ENCODE measurements at places on chromosomes 7 and 10.
A peak's percentile ranks its signal among the peaks of the same experiment; 100 is the strongest.

- DNase-seq, result no peak
Measured at GRCh38 chr10:124027031-124027611, 66.3 kb downstream of the CHST15 start.

GRCh38 chr7:27763983-27764508 is 24.1 kb downstream of the TAX1BP1 start:
- DNase-seq, result no peak

DNA sequence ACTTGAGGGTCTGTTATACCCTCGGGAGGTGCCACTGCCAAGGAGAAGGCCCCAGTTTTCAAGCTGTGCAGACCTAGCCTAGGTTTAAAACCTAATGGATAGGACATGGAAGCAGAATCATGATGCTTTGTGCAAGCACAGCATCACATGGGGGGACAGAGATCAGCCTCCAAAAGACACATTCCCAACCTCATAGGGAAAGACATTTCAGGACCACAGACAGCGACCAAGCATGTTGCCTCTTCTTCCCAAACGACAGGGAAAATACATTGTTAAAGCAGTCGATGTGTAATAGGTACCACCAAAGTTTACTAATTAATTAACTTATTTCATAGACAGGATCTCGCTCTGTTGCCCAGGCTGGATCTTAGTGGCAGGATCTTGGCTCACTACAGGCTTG is 573.9 kb downstream of the TCERG1L start:
- DNase-seq, result no peak

DNA sequence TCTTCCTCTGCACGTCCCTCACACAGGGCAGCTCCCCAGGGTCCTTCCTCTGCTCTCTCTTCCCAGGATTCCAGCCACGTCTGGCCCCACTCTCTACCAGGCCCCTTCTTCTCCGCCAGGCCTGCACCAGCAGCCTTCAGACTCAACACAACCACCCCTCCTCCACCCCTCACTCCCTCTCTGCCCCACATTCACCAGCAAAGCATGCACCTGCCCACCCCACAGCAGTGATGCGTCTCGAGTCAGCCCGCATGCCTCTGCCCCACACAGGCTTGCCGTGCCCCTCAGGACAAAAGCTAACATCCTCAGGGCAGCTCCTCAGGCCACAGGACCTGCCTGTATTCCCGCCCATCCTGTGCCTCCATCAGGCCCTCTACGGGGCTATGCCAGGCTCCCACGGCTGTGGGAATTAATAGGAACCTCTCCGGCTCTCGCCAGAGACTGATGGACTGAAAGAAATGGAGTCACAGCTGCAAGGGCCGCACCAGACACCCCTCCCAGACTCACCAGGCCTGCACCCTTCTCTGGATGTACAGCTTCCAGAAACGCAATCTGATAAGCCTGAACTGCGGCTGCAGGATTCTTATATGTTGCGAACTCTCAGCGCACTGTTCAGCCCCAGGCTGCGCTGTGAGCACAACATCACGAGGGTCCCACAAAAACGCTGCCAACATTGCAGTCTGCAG is 100.1 kb downstream of the CYTH3 start:
- DNase-seq, result no peak

GRCh38 chr10:24718031-24718855 is 5.4 kb downstream of the ARHGAP21 start:
- DNase-seq, result peak; percentile 12

GRCh38 chr10:21831986-21832820 is 171.3 kb downstream of the DNAJC1 start:
- DNase-seq, result no peak

DNA sequence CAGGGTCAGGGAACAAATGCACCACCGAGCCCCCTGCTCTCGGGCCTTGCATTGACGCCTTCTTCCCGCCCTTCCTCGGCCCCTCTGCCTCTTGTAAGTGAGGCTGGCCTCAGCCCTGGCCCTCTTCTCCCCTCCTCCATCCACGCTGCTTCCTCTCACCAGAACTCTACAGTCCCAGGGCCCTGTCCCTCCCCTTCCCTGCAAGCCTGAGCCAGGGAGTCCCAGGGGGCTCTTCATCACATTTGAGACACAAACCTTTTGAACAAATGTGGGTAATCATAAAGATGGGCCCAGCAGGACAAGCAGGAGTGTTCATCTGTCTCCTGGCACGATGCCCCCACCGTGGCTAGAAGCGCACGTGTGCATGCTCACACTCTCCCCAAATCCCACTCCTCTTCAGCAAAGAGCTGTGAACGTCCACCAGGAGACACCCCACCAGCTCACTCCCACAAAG is 57.7 kb downstream of the SLIT1 start:
- DNase-seq, result no peak

GRCh38 chr7:104993217-104993862 is 20.7 kb upstream of the KMT2E start:
- DNase-seq, result no peak

- DNase-seq, result no peak
Measured at GRCh38 chr10:3538291-3538655, 246.7 kb downstream of the KLF6 start.

GRCh38 chr7:17166824-17167379 is 131.6 kb upstream of the AHR start:
- no peak for DNase-seq

DNA sequence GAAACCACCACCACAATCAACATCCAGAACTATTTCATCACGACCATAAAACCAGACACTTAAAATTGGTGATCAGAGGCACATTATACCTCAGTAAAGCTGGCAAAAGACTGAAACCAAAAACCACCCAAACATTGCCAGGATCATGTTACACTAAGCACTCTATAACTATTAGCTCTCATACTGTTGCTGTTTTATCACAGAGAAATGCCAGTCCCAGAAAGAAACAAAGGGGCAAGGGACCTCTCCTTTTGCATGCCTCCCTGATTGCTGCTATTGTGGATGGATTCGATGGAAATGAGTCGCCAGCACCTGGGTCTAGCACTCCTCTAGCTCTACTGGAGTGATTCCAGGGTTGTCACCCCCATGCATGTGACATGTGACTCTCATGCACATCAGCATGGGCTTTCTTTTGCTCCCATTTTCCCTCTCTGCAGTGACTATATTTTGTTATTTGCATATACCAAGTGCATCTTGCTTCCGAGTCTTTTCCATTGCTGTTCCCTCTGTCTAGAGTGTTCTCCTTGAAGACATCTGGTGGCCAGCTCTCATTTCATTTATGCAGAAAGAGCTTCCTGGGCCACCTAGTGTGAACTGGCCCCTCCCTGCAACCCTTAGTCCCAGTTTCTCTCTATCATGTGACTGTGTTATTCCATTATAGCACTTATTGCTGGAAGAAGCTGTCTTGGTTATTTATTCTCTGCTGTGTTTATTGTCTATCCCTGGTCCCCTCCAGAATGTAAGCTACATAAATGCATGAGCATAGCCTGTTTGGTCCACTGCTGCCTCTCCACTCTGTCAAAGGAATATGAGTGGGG is 300.6 kb downstream of the PLXNA4 start:
- no peak for DNase-seq

DNA sequence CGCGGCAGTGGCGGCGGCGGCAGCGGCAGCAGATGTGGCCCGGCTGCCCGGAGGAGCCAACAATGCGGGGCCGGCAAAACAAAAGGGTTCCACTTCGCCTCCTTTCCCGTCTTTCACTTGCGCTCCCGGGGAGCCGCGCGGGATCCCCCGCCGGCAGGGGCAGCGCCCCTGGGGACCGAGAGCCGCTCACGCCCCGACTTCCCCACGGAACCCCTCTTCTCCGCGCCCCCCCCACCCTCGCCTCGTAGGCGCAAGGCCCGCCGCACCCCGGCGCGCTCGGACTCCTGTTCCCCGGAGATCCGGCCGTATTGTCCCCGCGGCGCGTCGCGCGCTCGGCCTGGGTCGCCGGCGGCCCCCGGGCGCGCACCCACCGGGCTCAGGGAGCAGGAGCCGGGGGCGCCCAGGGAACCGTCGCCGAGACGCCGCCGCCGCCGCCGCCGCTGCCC is 854 bp downstream of the CTBP2 start:
- DNase-seq, result no peak
